ENCODE measurements at places on chromosomes 1 and 21.
A peak's percentile ranks its signal among the peaks of the same experiment; 100 is the strongest.

GRCh38 chr21:41958886-41959563, 5.2 kb upstream of the C2CD2 start:
- no peak for DNase-seq

- DNase-seq, result no peak
Observed at GRCh38 chr1:191711961-191712360, 446.3 kb upstream of the RGS18 start.

DNA sequence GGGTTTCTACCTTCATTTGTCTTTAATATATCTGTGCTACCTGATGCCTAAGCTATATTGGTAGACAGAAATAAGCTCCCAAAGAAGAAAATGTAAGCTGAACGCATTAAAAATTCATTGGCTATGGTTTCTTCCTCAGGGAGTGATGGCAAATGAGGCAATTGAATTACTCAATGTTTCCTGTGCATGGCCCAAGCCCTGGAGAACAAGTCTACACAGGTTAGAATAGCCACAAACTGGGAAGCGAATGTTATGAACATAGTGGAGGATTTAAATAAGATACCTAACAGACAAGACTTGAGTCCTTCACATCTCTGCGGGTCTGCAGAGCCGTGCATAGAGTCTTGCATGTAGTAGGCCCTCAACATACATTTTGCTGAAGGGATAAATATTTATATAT, 350.3 kb downstream of the RWDD3 start:
- DNase-seq, result no peak

- DNase-seq, result no peak
Observed at GRCh38 chr1:234525099-234525799, 46.3 kb upstream of the TARBP1 start.

DNA sequence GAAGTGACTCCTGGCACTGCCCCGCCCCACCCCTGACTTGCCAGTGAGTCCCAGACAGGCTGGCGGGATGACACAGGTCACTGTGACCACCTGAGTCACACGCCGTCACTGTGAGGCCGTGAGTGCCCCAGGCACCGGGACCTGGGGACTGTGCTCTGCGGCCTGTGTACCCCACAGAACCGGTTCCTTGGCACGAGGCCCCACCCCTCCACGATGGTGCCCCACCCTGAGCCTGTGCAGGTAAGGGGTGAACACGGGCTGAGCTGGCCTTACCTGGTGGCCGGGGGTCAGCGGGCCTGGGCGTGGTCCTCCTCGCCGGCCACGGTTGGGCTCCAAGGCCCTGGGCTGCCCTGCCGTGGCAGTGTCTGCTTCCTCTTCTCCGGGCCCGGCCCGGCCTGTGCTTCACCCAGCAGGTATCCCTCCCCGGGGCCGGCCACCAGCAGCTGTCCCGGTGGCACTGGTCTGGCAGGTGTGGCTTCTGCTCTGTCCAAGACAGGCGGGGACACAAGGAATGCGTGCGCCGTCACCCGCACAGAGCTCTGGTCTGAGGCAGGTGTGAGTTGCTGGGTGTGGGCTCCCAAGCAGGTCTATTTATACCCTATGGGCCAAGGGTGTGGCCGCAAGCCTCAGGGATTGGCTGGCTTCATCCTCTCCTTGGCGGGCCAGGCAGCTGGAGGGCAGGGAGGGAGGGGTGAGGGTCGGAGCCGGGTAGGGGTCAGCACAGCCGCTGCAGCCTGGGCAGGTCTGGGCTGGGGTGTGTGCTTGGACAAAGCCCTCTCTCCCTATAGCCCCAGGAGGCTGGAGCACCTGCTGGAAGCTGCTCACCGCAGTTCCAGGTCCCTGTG, at the start of gene RNF223:
Gene RNF223 (minus strand): TSS at position 564 of the 845 bp plus-strand sequence. CDS start 1,740 bp downstream, outside the sequence.
- peak; percentile 88 for DNase-seq

- DNase-seq, result peak; percentile 97
Observed at GRCh38 chr1:19485362-19486187, at the start of gene CAPZB. CAPZB (minus strand) TSS chr1:19485539; CDS start chr1:19485438, 101 bp downstream.

- no peak for DNase-seq
Observed at GRCh38 chr1:167826127-167826526, 87.8 kb downstream of the ADCY10 start.
